Activated CD4-positive, CD25-positive, alpha-beta regulatory T cell treated with anti-CD3 and anti-CD28 coated beads, Interleukin-2, amount 50 U/mL, for 24 hours (primary cell): ENCODE measurements at places on chromosomes 6 and 20.

- ATAC-seq, result no peak
Observed at GRCh38 chr20:60031107-60031506, 72.9 kb downstream of the CDH26 start.

DNA sequence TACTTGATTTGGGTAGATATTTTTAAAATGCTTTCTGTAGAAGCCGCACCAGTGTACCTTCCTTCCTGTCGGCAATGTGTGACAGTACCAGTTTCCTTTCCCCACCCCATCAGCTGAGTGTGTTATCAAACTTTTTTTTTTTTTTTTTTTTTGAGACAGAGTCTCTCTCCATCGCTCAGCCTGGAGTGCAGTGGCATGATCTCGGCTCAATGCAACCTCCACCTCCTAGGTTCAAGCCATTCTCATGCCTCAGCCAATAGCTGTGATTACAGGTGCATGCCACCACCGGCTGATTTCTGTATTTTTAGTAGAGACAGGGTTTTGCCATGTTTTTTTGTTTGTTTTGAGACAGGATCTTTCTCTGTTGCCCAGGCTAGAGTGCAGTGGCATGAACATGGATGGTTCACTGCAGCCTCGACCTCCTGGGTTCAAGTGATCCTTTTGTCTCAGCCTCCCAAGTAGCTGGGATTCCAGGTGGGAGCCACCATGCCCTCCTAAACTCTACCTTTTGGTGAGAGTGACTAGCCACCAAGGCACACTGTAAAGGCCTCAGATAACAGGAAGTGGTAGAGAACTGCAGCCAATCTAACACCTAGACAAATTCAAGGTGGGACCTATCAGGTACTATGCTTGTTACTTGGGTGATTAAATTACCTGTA lies 26.5 kb upstream of the ZBTB22 start:
- ATAC-seq, result peak; percentile 83

DNA sequence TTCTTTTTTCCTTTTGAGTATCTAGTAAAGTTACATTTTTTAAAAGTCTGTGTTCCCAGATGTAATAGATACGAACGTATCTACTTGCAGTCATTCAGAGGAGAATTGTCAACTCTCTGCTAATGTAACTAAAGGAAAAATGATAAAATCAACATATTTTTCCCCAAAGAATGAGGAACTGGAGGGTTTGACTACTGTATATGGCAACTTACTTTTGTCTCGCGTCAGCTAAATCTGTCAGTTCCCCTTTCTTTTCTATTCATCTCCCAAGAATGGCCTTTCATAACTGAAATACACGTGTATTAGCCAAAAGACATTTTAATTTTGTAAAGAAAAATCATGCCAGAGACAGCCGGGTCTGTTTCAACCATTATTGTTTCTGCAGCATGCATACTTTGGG lies 5.4 kb downstream of the EYA2 start:
- no peak for ATAC-seq

- no peak for ATAC-seq
Observed at GRCh38 chr20:36085686-36086267, 68.8 kb upstream of the EPB41L1 start.

GRCh38 chr6:118718297-118718696 lies 66.9 kb upstream of the CEP85L start:
- ATAC-seq, result no peak

DNA sequence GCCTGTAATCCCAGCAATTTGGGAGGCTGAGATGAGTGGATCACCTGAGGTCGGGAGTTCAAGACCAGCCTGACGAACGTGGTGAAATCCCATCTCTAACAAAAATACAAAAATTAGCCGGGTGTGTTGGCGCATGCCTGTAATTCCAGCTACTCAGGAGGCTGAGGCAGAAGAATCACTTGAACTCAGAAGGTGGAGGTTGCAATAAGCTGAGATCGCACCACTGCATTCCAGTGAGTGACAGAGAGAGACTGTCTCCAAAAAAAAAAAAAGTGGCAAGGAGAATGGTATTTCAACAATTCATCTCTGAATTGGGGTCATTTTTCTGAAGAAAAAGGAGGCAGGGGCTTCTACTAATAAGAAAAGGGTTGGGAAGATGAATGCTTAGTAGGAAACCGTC lies 111.5 kb upstream of the NHSL1 start:
- ATAC-seq, result no peak

DNA sequence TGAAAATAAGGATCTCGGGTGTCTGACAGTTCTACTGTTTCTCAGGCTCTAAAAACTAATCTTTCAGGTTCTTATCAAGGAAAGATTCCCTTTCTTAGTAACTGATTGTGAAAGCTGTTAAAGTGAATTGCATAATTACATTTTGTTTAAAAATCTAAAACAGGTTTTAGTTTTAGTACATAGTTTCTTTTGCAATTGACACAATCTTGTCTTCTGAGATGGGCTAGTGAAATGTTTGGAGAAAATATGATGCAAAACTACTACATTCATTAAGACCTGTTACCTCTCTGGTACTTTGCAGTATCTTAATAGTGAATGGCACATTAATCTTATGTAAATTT lies 298.4 kb downstream of the UTRN start:
- no peak for ATAC-seq

GRCh38 chr20:39670988-39671387 lies 708.8 kb downstream of the DHX35 start:
- no peak for ATAC-seq

DNA sequence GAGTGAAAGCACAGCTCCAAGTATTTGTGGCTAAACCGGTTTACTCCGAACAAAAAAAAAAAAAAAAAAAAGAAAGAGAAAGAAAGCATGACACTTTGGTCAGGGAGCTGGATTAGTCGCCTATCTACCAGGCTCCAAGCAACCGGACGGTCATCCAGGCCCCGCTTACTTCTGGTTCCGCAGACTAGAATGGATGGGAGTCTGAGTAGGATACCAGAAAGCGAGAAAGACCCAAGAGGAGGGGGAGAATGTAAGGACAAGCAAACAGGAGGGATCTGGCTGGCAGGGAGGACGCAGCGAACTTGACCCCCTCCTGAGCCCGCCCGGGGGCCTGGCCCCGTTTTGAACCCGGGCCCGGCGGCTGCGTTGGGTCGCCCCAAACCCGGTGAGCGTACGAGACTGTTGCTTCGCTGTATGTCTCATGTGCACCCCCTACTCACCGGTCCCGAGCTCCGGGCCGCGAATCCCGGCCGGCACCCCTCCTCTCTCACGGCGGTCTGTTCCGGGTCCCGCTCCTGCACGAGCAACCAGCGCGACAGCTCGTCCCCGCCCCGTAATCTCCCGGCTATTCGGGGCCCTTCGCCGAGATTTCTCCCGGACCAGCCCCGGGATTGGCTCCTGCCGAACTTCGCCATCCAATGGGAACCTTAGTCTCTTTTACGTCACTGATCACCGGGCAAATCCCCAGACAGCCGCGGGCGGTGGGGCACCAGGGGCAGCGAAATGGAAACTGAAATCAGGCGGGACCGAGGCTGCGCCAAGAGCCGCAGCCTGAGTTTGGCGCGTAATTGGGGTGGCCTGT lies at the start of gene TRIM26:
Gene TRIM26, minus strand, starts transcription at position 542 of the 802 bp plus-strand sequence. CDS start 14,303 bp downstream, outside the sequence.
- peak; percentile 90 for ATAC-seq

- no peak for ATAC-seq
Observed at GRCh38 chr6:21999012-21999528, 297.8 kb downstream of the PRL start.

GRCh38 chr6:125886021-125886420 lies 70.5 kb upstream of the HINT3 start:
- ATAC-seq, result no peak

- ATAC-seq, result no peak
Observed at GRCh38 chr6:151784441-151785214, 22.9 kb upstream of the ESR1 start.

DNA sequence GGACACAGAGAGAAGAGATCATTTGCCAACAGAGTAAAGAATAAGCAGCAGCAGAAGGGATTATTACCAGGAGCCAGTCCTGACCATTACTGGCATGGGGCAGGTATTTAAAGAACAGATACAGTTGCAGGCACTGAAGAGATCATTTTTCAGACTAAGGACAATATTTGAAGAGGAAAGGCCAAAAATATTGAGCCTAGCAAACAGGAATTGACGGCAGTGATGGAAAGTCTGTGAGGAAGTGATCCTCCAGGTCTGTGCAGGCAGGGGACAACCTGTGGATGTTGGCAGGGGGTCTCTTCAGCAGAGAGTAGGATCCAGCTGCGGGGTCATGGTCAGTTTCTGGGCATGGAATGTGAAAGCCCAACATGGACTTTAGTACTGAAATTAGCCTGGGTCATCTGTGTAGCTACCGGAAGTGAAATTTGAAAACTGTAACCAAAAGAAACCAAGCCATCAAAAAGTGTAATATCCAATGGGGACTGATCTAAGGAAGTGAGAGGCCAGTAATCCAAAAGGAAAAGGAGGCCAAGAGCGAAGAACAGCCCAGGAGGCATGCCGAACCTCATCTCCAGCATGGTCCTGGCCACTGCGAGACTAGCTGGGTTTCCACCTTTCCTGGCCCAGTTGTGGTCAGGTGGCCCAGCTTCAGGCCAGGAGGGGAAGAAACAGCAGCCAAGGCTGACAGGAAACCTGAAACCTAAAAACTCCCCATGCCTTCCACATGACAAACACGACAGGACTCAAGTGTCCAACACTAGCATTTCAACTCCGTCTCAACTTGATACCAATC lies 115.1 kb upstream of the TNFAIP3 start:
- no peak for ATAC-seq

- no peak for ATAC-seq
Observed at GRCh38 chr6:21781128-21781527, 187.6 kb downstream of the SOX4 start.

GRCh38 chr6:115582386-115582785 lies 478.3 kb downstream of the FRK start:
- no peak for ATAC-seq

- ATAC-seq, result no peak
Observed at GRCh38 chr6:124866040-124866439, 96.2 kb upstream of the RNF217 start.

GRCh38 chr20:15739035-15739434 lies 834.2 kb downstream of the KIF16B start:
- ATAC-seq, result no peak

DNA sequence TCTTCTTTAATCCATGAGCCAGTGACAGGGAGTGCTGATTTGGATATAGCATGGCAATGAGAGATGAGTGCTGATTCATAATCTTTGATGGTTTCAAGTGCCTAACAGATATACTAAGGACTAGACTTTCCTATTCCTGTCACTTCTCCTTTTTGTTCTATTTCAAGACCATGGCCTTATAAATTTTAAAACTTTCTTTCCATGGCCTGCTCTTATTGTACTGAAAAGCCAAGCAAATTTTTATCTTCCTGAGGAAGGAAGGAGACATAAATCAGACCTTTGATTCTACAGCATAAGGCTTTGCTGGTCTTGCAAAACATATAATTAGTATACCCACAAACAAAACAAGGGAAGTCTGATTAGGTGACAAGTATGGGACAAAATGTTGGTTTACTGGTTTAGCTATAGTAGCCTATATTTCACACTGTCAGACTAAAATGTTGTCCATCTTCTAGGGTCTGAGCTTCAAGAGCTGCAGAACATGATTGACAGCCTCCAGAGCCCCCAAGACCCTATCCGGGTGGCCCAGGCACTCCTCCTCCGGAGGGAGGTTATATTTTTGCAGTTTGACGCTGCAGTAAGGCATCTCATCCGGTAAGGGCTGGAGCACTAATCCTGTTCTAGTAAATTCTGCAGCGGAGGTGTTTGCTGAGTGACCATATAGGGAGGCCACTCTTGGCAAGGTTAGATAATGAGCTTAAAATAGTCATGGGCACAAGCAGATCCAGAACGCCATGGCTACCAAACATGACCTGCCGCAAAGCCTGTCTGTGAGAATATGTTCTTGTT lies 82.3 kb downstream of the CD164 start:
- no peak for ATAC-seq

DNA sequence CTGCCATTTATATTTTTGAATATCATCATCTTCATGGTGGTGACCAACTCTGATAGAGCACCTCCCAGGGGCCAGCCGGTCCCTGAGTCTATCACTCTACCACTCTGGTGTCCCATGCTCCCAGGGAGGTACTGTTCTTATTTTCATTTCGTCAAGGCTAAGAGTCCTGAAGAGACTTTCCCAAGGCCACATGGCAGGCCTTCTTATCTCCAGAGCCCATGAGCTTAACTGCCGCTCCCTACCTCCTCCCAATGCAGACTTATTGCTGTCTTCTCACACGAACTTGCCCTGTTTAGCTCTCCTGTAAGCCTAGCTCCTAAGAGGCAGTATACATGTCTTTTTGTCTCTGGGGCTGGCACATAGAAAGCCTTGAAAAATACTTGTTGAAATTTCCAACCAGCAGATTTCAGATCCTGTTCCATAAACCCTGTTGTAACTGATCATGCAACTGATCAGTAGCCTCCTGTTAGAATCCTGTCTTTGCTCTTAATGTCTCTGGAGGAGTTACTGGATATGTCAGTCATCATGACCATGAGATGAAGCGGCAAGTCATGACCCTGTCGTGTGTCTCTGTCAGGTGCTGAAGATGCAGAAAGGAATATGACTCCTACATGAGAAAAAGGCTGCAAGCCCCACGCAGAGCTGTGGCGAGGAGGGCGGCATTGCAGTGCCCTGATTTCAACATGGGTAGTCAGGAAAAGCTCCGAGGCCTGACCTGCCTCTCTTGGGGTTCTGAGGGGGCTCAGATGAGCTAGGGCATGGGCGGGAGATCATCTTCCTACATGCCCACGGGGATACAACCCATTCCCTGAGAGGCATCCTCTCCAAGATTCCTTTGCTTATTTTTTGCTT lies 60.0 kb downstream of the TTI1 start:
- ATAC-seq, result no peak

DNA sequence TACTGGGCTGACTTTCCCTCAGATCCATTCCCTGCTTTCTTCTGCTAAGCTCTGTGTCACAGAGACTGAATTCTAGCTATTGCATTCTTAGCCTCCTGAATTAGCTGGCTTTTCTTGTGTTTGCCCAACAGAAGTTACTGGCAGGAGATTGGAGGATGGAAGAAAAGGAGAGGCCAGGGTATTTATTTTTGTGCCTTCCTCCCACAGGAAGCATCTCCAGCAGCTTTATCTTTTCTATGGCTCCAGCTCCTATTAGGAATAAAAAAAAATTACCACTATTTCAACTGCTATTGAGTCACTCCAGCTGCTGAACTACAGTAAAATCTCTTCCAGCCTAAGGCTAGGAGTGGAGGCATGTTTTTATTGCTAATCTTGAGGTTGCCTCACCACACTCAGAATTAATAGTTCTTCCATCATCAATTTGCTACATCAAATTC lies 492.4 kb downstream of the RFPL4B start:
- no peak for ATAC-seq

GRCh38 chr20:43458422-43458924 lies 777 bp downstream of the SRSF6 start:
- ATAC-seq, result no peak

DNA sequence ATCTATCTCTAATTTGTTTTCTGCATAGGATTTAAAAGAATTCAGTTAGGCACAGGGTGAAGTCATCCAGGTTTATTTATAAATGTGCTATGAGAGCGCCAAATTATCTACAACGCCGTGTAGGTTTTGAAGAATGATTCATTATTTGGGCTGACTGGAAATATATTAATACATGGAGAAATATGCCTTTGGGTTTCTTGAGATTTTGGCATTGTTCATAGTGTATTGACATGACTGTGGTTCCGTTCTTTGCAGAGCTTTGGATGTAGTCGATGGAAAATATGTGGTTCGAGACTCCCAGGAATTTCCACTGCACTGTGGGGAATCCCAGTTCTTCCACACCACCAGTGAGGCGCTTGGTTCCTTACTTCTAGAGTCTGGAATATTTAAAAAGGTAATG lies 90.9 kb downstream of the CRYBG1 start:
- ATAC-seq, result no peak

- no peak for ATAC-seq
Observed at GRCh38 chr6:122365775-122366403, 33.6 kb upstream of the HSF2 start.

GRCh38 chr6:34970488-34970887 lies 81.4 kb downstream of the ANKS1A start:
- no peak for ATAC-seq
